IMR-90 (cell line): ENCODE measurements at places on chromosomes 3 and 15.

- no peak for DNase-seq
Observed at GRCh38 chr3:3696345-3696744, 102.9 kb upstream of the LRRN1 start.

- no peak for DNase-seq
Observed at GRCh38 chr3:55484191-55484689, 2.9 kb downstream of the WNT5A start.

GRCh38 chr15:69403594-69403993, 10.6 kb upstream of the KIF23 start:
- peak; percentile 94 for DNase-seq

DNA sequence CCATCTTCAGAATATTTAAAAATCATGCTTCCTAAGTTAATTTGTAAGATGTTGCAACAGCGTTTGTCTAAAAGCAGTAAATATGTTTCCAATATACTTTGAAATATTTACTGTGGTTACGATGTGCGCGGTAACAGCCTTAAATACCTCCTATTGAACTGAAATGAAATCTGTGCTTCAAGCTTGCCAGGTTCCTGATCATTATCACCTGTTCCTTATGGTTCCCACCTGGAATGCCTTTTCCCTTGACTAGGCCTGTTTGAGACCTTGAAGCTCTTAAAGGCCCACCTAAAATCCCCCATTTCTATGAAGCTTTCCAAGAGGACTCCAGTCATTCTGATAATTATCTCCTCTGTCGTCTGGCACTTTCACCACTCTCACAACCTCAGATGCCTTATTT, 146.7 kb downstream of the NAALADL2 start:
- no peak for DNase-seq

DNA sequence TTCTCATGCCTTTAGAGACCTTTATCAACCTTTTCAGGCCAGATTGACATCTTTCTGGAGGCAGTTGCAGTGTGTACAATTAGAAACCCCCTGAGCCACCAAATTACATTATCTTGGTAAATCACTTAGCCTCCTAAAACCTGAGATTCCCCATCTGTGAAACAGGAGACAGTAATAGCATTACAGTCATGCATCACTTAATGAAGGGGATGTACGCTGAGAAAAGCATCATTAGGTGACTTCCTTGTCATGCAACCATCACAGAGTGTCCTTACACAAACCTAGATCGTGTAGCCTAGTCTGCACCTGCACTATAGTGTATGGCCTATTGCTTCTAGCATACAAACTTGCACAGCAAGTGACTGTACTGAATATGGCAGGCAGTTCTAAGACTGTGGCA, 400.8 kb upstream of the CNTN3 start:
- no peak for DNase-seq

- peak; percentile 98 for DNase-seq
Observed at GRCh38 chr15:43150191-43150929, 17.0 kb downstream of the TMEM62 start.

- no peak for DNase-seq
Observed at GRCh38 chr3:186506857-186507256, 37.3 kb downstream of the CRYGS start.

GRCh38 chr3:195847055-195847950, 35.6 kb upstream of the MUC4 start:
- peak; percentile 26 for DNase-seq

DNA sequence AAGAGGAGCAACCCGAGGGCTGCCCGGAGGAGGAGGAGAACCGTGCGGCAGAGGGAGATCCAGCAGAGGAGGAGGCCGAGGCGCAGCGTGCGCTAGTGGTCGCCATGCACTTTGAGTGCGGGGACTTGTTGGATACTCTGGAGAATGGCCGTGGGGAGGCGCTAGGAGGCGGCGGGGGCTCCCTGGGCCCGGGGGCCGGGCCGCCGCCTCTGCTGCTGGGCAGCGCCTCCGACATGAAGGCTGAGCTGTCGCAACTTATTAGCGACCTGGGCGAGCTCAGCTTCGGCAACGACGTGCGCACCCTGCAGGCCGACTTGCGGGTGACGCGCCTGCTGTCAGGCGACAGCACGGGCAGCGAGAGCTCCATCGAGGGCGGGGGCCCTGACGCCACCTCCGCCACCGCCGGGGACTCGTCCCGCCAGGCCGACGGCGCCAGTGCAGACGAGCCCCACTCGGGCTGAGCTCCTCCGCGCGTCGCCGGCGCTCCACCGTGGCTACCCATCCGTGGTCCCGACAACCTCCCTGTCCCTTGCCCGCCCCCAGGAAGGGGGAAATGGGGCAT, 2.0 kb downstream of the FAM43A start:
- DNase-seq: peak; percentile 51

DNA sequence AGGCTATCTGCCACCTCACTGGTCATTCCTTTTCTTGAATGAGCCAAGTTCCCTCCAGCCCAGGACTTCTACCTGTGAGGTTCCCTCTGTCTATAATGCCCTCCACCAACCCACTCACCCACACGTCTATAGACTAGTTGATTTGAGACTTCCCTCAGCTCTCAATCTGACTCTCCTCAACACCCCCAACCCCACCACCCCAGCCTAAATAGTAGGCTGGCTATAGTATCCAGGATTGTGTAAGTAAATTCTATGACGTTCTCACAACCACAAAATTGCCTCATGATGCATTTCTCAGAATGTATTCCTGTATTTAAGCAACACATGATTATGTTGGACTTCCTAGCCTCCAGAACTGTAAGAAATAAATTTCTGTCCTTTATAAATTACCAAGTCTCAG, 2.2 kb downstream of the PLSCR1 start:
- DNase-seq: peak; percentile 65

- DNase-seq: peak; percentile 30
Observed at GRCh38 chr15:28098766-28099554, at the start of gene OCA2. OCA2 (minus strand) TSS chr15:28099315; CDS start chr15:28081874, 17,441 bp downstream.

GRCh38 chr15:72979308-72979707, 73.0 kb upstream of the NEO1 start:
- DNase-seq: no peak

DNA sequence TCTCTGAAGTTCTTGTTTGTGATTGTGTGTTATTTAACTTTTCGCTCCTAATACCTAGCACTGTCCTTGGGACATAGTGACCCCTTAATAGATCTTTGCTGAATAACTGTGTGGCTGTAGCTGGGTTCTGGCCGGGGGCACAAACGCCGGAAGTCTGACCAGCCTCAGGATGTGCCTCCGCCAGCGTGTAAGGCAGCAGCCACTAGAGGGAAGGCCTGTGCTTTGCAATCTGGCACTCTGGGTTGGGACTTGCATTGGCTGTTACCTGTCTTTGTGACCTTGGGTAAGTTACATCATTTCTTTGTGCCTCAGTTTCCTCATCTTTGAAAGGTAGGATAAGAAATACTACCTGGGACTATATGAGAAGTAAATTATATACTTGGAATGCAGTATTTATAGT, 158.7 kb downstream of the GHSR start:
- DNase-seq: no peak

DNA sequence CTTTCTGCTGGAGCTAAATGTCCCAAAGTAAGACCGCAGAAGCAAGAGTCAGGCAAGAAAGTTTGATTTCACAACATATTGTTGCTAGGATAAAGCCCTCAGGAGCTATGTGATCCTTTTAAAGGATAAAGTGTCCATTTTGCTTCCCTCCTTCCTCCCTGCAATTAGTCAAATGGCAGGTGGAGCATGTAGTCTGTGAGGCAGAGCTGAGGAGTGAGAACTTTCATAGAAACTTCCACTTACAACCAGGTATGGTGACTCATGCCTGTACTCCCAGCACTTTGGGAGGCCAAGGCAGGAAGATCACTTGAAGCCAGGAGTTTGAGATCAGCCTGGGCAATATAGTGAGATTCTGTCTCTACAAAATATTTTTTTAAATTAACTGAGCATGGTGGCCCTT, 25.2 kb upstream of the RHCG start:
- no peak for DNase-seq

- no peak for DNase-seq
Observed at GRCh38 chr15:101479851-101480612, 9.5 kb downstream of the PCSK6 start.

- peak; percentile 40 for DNase-seq
Observed at GRCh38 chr3:71051893-71052687, 531.4 kb downstream of the FOXP1 start.

- DNase-seq: no peak
Observed at GRCh38 chr3:62554264-62554799, 181.0 kb upstream of the FEZF2 start.

- no peak for DNase-seq
Observed at GRCh38 chr3:184603151-184604030, 41.8 kb downstream of the EPHB3 start.

DNA sequence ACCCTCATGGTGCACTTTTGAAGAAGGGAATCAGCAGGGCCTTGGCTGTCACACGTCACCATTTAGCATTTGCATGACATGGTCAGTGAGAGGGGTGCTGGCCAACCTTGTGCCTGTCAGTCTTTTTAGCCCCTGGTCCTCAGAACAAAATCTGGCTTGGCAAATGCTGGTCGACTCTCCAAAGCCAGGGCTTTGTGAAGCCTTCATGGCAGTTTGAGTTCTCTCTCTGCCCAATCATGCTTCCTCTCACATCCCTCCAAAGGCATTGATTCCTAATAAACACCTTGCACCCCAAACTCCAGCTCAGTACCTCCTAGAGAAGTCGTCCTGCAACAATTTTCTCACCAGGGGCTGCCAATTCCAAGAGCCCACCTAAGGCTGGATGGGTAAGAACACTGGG, 19.4 kb downstream of the CCR9 start:
- DNase-seq: no peak

DNA sequence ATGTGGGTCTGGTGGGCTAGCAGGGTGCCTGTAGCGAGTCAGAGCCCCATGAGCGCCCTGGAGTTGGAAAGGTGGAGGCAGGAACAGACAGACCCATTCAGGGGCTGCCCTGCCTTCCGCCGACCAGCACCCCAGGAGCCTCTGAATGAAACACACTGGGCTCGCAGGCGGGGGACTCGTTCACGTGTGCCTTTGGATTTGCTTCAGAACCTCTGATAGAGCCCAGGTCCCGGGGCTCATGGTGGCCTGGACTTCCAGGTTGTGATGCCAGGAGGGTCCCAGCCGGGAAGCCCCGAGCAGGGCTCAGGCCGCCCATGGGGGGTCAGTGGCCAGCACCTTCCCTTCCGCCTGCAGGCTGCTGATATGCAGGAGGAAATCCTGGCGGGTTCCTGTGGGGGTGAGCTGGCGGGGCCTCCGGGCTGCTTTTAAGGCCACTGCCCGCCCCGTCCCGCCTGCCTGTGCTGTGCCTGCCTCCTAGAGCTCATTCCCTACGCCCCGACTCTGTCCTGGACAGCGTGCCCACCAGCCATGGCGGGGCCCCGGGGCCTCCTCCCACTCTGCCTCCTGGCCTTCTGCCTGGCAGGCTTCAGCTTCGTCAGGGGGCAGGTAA, at the start of gene STAB1:
Gene STAB1, plus strand, starts transcription at position 453 of the 610 bp plus-strand sequence. Its CDS starts 76 bp downstream, at position 529.
- DNase-seq: no peak

- DNase-seq: no peak
Observed at GRCh38 chr3:4864503-4864902, 114.7 kb upstream of the BHLHE40 start.

DNA sequence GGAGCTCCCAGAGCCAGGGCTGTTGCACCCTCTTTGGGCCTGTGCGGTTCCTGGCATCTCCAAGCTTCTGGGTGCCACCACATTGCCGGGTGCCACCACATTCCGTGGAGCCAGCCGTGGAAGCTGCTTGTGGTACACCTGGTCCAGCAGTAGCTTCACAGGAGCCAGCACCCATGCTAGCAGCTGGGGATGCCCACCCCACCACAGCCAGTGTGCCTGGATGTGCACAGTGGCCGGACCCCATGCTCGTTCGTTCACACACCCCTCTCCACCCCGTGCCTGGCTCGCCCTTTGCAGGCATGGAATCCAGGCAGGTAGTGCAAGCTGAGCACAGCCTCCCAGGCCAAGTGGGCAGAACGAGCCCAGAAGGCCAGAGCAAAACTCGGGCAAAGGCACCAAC, 1029.8 kb upstream of the GBE1 start:
- DNase-seq: no peak

DNA sequence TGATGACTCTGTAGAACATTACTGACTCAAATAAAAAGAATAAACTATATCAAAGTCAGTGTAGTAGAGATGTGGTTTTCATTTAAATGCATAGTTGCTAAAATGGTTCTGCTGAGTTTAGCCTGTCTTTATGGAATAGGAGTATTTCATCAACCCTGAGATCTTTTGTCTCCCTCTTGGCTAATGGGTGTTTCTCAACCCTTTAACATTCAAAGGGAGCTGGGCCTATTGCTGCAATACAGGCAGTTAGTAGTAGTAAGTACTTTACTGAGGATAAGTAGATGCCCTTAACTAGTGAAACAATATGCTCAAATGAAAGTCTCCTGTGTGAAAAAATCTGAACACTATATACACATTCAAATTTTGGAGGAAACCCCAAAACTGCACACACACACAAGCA, 184.7 kb upstream of the TTC14 start:
- DNase-seq: no peak
